HS-5 (cell line): ENCODE measurements at places on chromosomes 13 and 19.

DNA sequence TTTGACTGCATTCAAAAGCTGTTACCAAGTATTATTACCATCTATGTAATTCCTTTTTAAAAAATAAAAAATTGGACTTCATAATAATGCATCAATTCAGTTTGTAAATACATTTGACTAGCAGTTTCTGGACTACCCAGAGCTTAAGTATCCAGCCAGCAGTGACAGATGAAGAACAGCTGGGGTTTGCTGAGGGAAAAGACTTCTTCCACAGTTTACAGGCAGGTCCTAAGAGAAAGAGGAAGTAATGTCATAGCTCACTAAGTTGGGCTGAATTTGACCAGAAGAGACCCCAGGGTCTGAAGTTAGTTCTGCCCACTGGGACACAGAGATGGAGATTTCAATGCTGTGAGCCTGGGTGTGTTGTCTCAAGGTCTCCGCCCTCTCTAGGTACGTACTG is 96.4 kb downstream of the MBNL2 start:
- no peak for DNase-seq

- no peak for DNase-seq
These were observed 10.2 kb downstream of the TSC22D1 start for GRCh38 chr13:44565881-44566280.

- no peak for DNase-seq
These were observed 227.8 kb upstream of the MIR17HG start for GRCh38 chr13:91119643-91120042.

- DNase-seq = no peak
These were observed 181.5 kb downstream of the DNAJC3 start for GRCh38 chr13:95858286-95859075.

DNA sequence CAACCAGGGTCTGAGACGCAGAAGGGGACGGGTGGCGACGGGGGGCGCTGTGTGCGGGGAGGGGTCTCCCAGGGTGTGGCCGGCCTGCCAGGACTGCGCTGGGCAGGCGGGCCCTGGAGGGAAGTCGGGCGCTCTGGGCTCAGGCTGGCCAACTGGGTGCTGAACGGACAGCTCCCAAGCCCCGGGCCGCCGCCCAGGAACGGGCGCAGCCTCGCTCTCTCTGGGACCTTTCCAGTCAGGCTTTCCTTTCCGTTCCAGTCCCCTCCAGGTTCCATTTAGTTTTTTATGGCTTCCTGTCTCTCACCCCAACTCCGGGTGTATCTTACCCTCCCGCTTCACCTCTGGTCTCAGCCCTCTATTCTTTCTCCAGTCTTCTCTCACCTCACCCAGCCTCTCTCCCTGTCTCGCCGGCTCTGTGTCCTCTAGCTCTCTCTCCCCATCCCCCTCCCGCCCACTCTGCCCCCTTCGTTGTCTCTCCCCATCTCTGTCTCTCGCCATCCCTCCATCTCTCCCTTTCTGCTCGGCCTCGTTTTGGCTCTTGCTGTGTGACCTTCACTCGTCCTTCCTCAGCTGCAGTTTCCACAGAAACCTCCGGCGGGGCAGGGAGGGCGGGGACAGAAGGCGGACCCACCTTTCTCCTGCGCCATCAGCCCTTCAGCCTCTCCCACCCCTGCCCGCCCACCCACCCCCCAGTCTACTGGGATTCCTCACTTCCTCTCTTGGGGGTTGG is 3.3 kb upstream of the ATP1A3 start:
- no peak for DNase-seq

DNA sequence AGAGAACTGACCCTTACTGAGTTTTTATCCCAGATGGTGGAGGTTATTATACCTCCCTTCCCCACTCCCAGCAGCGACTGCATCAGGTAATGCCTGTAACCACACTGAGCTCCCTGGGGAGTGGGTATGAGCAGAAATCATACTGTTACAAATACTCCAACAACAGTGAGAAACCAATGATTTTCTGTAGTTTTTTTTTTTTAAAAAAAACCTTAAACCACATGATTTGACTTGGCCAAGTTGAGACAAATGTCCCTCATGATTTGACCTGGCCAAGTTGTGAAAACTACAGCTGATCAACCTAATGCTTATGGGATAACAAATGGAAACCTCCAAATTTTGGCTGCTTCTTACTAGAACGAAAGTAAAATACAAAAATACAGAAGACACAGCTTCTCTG is 33.1 kb upstream of the SERP2 start:
- no peak for DNase-seq

DNA sequence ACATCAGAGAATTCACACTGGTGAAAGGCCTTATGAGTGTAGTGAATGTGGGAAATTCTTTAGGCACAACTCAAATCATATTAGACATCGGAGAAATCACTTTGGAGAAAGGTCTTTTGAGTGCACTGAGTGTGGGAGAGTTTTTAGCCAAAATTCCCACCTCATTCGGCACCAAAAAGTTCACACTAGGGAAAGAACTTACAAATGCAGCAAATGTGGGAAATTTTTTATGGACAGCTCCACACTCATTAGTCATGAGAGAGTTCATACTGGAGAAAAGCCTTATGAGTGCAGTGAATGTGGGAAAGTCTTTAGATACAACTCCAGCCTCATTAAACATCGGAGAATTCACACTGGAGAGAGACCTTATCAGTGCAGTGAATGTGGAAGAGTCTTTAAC is 10.1 kb downstream of the ZNF17 start:
- no peak for DNase-seq

DNA sequence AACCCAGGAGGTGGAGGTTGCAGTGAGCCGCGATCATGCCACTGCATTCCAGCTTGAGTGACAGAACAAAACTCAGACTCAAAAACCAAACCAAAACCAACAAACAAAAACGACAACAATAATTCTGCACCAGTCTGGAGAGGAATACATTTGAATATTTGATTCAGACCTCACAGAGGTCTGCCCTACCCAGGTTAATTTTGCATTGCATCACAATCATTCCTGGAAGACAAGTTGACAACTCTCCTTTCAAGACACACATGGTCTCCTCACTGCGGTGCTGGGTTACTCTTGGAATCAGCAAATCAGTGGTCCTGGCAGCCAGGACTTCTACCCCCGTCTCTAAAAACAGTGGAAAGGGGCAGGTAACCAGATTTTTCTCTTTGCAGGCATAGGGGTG is 79.9 kb upstream of the TMTC4 start:
- no peak for DNase-seq

GRCh38 chr19:38799104-38799503 is 10.1 kb downstream of the LGALS7B start:
- no peak for DNase-seq

DNA sequence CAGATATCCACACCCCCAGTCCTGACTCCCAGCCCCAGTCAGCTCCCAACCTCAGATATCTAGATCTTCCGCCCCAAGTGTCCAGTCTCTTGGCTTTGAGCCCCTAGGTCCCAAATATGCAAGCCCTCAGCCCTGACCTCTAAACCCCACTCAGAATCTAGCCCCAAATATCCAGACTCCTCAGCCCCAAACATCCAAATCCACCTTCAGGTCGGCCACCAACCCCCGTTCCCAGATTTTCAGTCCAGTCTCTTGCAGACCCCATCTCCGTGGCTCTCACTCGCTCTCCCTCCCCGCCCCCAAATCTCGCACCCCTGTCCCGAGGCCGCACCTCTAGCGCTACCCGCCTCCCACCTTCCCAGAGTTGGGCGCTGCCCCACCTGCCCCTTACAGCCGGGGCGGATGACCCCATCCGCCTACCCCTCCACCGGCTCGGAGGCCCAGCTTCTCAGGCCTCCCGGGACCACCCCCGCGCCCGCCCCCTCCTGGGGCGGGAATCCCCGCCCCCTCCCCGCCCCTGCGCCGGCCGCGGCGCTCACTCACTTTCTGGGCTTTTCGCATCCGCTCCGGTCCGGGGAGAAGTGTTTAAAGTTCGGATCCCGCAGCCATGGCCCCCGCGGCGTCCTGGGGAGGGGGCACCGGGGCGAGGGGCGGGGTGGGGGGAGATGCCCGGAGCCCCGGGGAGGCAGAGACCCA is 604 bp downstream of the ERFL start:
- no peak for DNase-seq

GRCh38 chr19:17703824-17704463 is 15.3 kb upstream of the MAP1S start:
- DNase-seq = no peak

DNA sequence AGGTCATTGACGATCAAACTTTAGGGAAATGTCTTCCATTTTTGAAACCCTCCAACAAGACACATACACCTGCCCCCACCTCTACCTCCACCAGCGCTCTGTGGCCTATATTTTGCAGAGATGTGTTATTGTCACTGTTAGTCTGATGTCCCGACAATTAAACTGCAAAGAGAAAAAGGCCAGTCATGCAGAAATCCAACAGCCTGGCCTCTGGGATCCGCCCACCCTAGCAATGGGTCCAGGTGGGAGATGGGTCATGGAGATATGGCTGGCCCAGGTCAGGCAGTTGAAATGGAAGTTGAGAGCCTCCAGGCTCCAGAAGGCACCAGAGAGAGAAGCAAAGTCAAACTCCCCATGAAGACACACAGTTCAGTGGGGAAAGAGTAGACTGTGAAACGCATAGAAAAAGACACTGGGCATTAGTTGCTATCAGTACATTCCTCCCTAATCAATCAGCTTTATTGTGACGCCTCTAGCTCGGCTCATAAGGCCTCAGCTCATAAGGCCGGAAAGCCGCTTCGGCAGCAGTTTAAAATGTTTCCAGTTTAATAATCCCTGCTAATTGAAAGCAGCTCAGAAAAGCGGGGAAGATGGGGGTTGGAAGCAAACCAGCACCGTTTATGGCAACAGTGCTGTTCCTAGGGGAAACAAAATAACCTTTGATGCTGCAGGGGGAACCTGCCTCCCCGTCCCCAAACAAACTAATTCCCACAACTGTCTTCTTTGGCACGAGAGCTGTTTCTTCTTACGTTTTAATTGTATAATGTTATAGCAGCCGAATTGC is 239.7 kb upstream of the ZNF507 start:
- no peak for DNase-seq

GRCh38 chr13:25347151-25347550 is 24.6 kb upstream of the ATP8A2 start:
- no peak for DNase-seq

GRCh38 chr19:49640113-49640898 is at the start of gene RRAS:
RRAS (minus strand) TSS chr19:49640143; CDS start chr19:49640098, 45 bp downstream.
- DNase-seq = peak; percentile 100

- no peak for DNase-seq
These were observed 699 bp downstream of the TMEM259 start for GRCh38 chr19:1019980-1020867.

GRCh38 chr13:73684286-73684685 is 449.9 kb downstream of the KLF12 start:
- DNase-seq = no peak

GRCh38 chr19:54606230-54606629 is 12.8 kb downstream of the LILRA1 start:
- DNase-seq = no peak

GRCh38 chr19:5131031-5131505 is 162.2 kb downstream of the KDM4B start:
- DNase-seq = no peak

DNA sequence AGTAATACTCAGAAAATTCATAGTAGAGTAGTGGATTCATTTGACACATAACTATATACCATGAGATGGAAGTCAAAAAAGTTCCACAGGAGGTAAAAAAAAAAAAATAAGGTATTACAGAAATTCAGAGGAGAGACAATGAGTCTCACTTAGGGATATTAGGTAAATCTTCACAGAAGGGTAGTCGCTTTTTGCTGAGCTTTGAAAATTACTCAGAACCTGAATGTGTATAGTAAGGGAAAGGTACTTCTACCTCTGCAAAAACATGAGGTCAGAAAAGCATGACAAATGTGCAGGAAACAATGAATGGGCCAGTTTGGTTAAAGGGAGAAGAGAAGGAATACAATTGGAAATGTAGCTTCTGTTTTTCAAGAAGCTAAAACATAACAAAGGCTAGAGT is 250.6 kb downstream of the ITGBL1 start:
- DNase-seq = no peak

DNA sequence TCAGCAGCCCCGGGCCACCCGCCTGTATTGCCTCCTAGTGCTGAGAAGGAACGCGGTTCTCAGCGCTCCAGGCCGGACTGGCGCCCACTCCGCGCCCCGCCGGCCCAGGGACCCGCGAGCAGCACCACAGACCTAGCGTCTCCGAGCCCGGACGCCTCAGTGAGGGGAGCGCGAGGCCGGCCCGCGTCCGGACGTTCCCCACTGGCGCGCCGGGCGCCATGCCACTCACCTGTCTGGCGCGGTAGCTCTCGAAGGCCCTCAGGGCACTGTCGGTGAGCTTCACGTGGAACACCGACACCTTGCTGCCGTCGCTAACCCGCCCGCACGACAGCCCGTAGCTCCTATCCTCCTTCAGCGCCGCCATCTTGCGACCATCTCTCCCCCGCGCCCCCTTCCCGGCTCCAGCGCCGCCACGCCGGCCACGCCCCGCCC is at the start of gene ELL:
Gene ELL (minus strand): TSS at position 379 of the 432 bp plus-strand sequence. CDS start 15 bp downstream, at position 364.
- no peak for DNase-seq

DNA sequence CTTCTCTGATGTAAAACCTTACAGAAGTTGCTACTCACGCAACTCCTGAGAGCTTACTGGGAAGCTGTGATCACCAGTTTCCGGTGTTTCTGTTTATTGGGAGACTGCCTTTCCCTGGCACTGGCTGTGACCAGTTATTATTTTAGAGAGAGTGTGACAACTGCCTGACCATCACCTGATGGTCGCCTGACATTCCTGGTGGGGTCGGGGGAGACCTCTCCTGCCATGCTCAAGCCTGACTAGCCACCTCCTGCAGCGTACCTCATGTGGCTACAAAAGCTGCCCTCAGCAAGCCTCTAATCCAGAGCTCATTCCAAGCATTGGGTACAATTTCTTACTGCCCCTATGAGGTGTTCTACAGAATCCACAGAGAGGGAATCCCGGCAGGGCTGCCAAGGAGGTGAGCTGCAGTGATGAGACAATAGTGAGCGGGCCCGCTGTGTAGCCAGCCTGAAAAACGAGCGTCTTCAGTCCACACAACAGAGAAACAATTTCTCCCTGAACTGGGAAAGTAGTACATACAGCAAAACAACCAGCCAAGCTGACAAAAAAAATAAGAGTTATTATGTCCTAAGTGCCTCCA is 28.7 kb downstream of the GJA3 start:
- DNase-seq = no peak
